ENCODE measurements at places on chromosomes 4 and X.

DNA sequence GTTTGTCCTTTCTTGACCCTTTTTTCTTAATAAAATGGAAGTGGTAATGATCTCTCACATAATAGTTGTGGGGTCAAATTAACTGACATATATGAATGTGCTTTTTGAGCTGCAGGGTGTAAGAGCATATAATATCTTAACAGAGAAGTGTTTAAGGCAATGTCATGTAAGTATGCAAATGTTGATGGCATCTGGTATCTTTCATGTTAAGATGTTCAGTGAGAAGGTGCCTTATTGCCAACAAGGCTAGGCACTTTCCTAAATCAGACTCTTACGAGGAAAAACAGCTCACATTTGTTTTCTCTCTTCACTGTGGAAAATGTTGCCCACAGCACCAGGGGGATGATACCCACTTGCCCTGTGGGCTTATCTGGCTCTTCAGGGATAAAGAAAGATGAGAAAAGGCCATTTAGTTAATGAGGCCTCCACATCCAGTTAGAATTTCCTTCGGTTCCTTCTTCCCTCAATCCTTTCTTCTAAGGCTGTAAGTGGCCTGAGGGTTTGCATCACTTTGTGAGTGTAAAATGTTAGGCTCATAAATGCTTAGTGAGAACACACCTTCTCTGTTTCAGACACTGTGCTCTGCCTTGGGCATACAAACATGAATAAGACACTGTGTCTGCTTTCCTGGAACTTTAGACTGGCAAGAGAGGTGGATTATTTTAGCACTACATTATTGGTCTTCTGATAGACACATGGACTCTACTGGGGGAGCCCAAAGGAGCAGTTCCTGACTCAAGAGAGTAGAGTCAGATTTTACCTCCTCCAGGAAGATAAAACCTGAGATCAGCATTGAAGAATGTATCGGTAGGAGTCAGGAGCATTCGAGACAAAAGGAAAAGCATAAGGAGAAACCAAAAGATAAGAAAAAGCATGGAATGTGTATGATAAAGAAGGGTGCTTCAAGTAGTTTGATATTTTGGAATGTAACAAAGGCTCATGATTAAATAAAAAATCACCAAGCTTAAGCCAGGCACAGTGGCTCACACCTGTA, 135.5 kb downstream of the SOWAHB start:
- DNase-seq = no peak

DNA sequence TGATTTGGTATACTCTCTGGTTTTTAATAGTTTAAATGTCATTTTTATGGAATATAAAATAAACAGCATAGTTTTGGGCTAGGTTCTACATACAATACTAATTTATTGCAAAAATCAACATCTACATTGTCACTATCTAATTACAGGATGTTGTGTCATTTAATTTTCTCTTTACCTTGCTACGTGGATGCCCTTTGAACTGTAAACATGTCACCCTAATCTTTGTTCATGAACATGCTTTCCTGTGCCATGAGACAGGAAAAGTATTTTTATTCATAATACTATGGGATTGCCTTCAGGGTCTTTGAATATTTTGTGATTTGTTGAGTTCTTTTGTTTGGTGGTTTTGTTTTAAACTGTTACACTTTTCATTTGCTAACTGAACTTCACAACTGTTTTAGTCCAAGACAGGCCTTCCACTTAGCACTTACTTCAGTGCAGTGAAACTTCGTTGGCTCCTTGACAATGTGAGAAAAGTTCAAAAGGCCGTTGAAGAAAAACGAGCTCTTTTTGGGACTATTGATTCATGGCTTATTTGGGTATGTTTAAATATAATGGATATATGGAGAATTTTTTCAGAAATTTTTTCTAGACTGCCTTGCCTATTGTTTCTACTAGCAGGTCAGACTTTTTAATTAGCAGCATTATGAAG, 40.9 kb downstream of the GK start:
- DNase-seq = no peak

DNA sequence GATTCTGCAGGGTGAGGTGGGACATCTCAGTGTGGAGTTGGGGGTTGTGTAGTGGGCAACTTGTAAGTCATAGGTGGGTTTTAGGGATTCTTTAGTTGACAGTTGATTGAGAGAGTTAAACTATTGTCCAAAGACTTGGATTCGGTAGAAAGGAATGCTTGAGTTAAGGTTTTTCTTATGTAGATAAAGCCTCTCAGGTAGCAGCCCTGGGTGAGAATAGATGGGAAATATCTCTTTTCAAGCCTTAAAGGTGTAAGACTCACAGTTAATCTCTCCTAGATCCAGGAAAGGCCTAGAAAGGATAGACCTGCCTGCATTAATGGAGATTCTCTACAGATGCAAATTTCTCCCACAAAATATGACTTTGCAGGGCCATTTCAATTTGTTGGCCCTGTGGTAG, 108.4 kb downstream of the ARSJ start:
- DNase-seq = no peak

- DNase-seq = no peak
Measured at GRCh38 chr4:508675-509638, 9.9 kb downstream of the PIGG start.

Data from CMK (cell line).